ENCODE measurements at places on chromosomes 5 and 9. TPM values are rescaled to one million over a fixed set of nuclear protein-coding genes. Genes with fewer than 3 reads are reported as not detected.

SLC1A3 gene
- not detected for total RNA-seq

PCDHA4 gene
- 1.7 TPM for total RNA-seq

PCDHA1 gene
- 0.20 TPM for total RNA-seq

MARCOL gene
- not detected for total RNA-seq

PCAT7 gene
- 1.1 TPM for total RNA-seq

DDX4 gene
- total RNA-seq, result not detected

ANKRD31 gene
- total RNA-seq, result 0.05 TPM

SLC25A2 gene
- total RNA-seq, result not detected

RAD50 gene
- total RNA-seq, result 30.9 TPM

LMX1B gene
- total RNA-seq, result 1.6 TPM

Measured in A549 treated with RU486 at 1 μM for 4 hours (cell line).